ENCODE measurements at places on chromosomes 11 and 22.

GRCh38 chr11:128437136-128437535 is 150.2 kb downstream of the ETS1 start:
- DNase-seq, result no peak

GRCh38 chr11:63667995-63668795 is 3.0 kb downstream of the ATL3 start:
- no peak for DNase-seq

- DNase-seq, result no peak
Observed at GRCh38 chr11:69330330-69330729, 36.4 kb downstream of the MYEOV start.

GRCh38 chr11:59667812-59668187 is 1.0 kb downstream of the PATL1 start:
- DNase-seq, result no peak

DNA sequence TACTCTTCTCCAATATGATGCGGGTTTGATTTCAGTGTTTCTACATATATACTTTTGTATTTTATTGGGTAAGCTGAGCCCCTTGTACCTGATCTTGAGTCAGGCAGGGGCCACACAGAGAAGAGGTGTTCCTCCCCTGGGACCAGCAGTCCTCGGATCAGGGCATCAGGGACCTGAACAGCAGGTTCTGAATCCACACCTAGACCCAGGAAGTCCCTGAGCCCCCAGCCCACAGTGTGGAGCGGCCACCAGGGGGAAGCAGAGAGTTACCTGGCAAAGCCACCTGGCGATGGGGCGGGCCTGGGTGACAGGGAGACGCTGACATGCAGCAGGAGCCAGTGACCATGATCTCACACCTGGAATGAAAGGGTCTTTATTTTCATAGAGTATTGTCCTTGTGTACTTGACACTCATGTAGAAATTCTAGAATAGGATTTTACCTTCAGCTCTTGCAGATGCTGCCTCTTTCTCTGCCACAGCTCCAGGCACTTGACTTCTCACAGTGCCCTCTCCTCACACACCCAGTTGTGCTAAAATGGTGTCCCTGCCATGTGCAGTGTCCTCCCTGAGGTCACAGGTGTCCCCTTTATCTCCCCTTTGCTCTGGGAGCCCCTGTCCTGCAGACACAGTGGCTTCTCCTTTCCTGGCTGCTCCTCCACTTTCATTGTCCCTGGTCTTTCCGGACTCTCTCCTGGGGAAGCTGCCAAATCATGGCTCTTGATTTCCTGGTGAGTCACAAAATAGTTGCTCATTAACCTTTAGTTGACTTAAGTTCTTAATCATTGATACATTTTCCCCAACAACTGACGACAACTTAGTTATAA is 48.5 kb downstream of the GGTLC2 start:
- peak; percentile 65 for DNase-seq

DNA sequence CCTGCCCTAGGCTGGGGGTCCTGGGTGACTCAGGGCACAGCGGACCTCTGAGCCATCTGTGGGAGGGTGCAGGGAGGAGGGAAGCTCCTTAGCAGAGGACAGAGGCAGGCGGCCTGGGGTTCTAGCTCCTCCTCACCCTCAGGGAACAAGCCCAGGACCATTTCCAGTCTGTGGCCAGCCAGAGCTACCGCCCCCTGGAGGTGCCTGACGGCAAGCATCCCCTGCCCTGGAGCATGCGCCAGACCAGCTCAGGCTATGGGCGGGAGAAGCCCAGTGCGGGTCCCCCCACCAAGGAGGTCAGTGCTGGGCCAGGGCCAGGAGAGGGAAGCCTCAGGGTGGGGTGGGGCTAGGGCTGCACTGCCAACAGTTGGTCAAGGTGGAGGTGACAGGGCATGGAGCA is 26.0 kb upstream of the LRRC10B start:
- no peak for DNase-seq

- DNase-seq, result no peak
Observed at GRCh38 chr11:18000760-18001159, 12.1 kb downstream of the SERGEF start.

GRCh38 chr11:8196749-8197148 is 27.9 kb upstream of the RIC3 start:
- DNase-seq, result no peak

- no peak for DNase-seq
Observed at GRCh38 chr11:83054904-83055380, 16.8 kb downstream of the RAB30 start.

DNA sequence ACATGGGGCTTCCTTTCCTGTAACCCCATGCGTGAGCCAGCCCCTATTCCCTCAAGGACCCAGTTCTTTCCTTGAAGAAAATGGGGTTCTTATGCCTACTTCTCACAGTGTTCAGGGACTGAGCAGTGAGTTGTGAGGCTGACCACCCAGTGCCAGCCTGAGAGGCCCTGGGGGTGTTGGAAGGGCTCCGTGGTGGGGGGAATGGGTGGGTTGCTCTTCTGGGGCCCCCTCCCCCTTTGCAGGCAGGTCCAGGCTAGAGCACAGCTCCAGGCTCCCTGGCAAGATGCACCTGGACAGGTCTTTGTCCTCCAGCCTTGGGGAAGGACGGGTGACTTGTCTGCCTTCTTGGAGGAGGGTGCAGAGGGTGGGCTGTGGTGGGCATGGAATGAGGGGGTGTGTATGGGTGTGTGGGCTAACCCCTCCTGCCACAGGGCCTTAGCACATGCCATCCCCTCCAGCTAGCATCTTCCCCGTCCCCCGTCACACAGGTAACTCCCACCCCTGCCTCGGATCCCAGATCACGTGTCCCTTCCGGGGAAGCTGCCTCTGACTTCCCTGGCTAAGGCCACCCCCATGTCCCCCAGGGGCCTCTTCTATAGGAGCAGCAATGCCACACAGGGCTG is 64.6 kb downstream of the MYEOV start:
- no peak for DNase-seq

DNA sequence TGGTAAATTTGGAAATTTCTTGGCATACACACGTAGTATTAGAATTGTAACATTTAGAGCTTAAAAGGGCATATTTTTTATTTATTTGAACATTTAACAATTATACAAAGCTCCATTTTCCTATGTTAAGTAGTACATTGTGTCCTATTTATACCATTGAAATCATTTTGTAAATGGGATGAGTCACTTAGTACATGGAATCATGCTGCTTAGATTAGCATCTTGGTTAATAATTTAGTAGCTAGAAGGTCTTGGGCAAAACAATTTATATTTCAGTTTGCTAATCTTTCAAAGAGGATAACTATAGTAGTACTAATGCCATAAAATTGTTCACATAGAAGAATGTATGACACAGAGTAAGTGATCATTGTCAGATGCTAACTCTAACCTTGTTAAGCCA is 450.1 kb upstream of the LUZP2 start:
- DNase-seq, result no peak

GRCh38 chr11:114060392-114061047 is 1.0 kb downstream of the ZBTB16 start:
- DNase-seq, result peak; percentile 29

DNA sequence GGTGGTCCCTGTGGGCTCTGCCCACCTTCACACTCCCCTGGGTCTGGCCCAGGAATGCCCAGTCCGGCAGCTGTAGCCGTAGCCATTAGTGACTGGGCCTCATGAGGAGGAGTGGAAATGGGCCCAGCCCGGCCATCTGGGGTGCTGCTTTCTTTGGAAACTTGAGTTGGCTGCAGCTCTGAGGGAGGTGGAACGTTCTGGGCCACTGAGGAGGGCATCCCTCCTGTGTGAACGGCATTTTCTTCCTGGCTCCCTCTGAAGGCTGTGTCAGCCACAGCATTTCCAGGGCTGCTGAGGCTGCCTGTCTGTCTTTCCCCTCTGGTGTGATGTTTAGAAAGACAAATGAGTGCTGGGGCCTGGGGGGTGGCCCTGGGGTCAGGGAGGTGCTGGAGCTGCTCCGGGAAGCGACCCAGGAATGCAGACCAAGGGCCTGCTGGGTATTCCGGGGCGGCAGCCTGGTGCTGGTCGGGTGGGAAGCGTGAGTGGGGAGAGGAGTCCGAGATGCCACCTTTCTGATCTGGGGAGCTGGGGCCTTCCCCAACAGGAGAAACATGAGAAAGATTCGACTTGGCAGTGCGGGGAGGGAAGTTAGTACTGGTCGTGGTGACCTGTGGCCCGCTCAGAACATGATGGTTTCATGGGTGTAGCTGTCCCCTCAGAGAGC is 27.1 kb downstream of the PTDSS2 start:
- DNase-seq, result no peak

DNA sequence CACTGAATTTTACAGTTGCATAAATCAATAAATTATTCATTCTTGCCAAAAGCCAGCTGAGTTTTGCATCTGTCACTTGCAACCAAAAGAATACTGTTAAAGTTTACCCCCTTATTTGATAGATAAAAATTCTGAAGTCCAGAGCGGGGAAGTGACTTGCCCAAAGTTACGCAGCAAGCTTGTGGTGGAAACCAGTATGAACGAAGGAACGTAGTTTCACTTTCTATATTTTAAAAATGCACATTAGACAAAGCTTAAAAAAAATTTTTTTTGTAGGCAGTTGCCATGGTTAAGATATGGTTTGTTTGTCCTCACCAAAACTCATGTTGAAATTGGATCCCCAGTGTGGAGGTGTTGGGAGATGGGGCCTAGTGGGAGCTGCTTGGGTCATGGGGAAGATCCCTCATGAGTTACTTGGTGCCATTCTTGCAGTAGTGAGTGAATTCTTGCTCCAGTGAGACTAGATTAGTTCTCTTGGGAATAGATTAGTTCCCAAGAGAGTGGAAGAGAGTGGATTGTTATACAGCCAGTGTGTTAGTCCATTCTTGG is 46.3 kb upstream of the SEZ6L start:
- DNase-seq, result peak; percentile 5

GRCh38 chr11:102981324-102981910 is 25.9 kb upstream of the MMP13 start:
- DNase-seq, result no peak

DNA sequence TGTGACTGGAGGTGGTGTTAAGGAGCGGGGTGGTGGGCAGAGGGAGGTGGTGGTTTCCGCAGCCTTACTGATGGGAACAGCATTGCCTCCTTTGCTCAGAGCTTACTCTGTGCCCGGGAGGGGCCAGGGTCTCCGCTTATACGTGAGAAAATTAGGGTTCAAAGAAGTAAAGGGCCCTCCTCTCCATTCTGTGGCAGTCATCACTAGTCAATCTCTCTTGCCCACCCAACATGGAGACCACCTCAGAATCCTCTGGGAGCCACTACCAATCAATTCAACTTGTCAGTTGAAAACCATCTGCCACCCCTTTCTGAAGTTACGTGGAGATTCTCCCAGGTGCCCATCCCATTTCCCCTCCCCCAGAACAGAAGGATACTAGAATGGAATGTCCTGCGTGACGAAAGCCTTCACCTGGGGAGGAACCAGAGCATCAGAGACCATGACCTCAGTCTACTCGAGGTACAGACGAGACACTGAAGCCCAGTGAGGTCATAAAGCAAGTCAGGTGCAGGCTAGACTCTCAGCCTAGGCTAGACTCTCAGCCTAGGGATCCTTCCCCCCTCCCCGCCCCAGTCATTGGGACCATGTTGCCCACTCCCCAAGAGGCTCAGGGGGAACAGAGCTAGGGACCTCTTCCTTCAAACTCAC is 2.0 kb downstream of the SELENOM start:
- no peak for DNase-seq

- DNase-seq, result no peak
Observed at GRCh38 chr11:94558468-94558867, 8.7 kb upstream of the PIWIL4 start.

GRCh38 chr22:31212783-31213629 is 908 bp downstream of the LIMK2 start:
- DNase-seq, result no peak

DNA sequence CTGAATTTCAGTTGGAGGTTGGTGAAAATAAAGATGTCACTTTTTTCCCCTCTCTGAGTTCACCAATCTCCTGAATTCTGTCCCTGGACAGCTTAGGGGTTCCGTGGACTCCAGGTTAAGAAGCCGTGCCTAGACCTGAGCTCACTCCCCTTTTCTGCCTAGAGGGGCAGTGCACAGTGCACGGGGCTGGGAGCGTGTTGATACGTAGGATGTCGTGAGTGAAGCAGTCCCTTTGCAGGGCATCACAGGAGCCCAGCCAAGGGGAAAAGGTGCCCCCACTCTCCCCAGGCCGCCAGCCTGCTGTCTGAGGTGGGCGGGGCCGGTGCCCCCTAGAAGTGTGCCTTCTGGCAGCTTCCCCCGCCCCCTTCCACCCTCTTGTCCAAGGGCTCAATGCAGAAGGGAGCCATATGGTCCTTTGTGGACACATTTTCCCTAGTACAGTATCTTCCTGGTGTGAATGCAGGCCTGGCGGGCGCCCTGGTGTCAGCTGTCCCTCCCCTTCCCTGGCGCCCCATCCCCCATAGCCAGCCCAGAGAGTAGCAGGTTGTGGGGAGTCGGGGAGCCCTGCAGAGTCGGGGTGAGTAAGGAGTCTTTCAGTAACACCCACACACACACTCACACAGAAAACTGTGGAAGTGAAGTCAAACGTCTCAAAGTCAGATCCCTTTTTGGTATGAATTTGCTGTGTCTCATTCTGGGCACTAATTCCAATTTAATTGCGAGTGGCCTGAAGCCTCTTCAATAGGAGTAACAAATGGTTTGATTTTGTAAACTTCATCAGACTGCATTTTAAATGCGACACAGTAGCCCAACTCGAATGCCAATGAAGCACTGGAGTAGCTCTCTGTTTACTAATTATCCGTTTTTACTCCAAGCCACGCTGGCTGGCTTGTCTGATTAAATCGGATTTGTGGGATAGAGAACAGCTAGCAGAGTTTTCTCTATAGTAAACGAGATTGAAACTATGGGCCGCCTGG is 67.5 kb upstream of the NNMT start:
- DNase-seq, result no peak

DNA sequence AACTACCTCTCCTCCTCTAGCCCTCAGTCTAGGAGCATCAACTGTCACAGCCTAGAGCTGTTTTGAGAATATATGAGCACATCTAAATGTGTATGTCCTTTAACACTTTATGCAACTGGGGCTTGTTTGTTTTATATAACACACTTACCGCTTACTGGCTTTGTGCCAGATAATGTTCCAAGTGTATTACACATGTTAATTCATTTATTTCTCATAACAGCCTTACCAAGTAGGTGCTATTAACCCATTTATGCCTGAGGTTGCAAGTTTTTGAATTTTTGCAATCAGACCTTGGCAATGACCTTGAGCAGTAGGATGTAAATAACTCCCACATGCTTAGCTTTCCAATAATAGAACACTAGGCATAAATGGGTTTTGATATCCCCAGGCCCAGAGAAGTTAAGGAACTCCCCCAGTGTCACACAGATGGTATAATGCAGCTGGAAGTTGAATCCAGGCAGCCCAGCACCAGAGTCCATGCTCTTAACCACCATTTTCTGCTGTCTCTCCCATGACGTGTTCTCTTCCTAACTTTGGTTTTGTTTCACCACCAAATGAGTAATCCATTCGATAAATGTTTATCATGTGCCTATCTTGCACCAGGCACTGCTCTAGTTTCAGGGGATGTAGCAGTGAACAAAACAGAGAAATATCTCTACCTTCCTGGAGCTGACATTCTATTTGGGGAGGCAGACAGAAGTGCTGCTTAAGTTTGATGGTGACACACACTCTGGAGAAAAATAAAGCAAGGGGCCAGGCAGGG is 23.1 kb downstream of the PRDM11 start:
- DNase-seq, result no peak

DNA sequence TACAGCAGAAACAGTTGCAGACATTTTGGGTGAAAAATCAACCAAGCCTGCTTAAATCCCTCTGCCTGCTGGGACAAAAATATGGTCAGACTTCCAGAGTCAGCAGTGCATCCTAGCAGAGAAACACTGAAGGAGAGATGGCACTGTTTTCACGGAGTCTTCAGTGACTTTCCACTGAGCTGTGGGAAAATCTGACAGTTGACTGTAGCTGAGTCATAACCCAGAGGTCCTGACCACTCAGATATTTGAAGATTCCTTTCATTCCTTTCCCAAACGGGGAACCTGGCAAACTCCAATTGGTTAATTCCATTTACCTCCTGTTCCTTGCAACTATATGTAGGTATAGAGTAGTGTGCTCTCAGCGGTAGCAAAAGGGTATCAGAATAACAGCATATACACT is 20.9 kb upstream of the UPB1 start:
- DNase-seq, result no peak
